ENCODE measurements at places on chromosomes 7 and 10.

- no peak for DNase-seq
Measured at GRCh38 chr7:50667338-50667737, 102.1 kb upstream of the DDC start.

DNA sequence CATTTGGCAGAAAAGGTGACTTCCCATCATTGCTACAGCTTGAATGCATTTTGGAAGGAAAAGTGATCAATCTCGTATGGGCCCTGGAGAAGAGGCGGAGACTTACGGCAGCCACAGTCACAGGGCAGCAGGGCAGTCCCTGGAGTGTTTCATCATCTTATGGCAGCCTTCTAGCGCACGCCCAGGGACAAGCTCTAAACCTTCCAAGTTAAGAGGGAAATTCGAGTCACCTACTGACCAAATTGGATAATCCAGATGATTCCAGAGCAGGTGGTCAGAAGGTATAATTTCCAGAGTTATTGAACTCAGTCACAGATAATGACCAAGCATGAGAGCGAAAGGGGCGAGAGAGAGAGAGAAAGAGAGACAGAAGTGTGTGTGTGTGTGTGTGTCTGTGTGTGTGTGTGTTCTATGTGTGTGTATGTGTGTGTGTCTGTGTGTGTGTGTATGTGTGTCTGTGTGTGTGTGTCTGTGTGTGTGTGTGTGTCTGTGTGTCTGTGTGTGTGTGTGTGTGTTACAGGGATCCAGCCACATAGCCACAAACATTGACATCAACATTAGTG is 123.7 kb upstream of the ADAM12 start:
- DNase-seq: no peak

- DNase-seq: no peak
Measured at GRCh38 chr10:100896876-100897461, 15.8 kb upstream of the SLF2 start.

- DNase-seq: no peak
Measured at GRCh38 chr7:92057375-92057774, 76.9 kb downstream of the CYP51A1 start.

Measured in brain (organoid and tissue), 16 donors.